ENCODE measurements at places on chromosomes 5 and 9. TPM values are rescaled to one million over a fixed set of nuclear protein-coding genes. Genes with fewer than 3 reads are reported as not detected.
A peak's percentile ranks its signal among the peaks of the same experiment; 100 is the strongest.

- H3K27me3 ChIP-seq, result no peaks in the 10 kb centered on the region
- no peak overlapping the region for H3K4me3 ChIP-seq
- no peak for DNase-seq
- H3K27ac ChIP-seq, result no peak overlapping the region
Measured at GRCh38 chr5:97955450-97955849, 772.4 kb upstream of the RIOK2 start.

GRCh38 chr5:177089825-177090641 lies 3.3 kb downstream of the FGFR4 start:
- H3K4me1 ChIP-seq, result peaks cover 35% of the 10 kb centered on the region
- no peaks in the 10 kb centered on the region for H3K27me3 ChIP-seq
- peak overlapping the region; percentile 69 for H3K27ac ChIP-seq
- H3K4me3 ChIP-seq, result peak overlapping the region; percentile 70
- no peak for DNase-seq
- H3K36me3 ChIP-seq, result peaks cover 13% of the 10 kb centered on the region

DNA sequence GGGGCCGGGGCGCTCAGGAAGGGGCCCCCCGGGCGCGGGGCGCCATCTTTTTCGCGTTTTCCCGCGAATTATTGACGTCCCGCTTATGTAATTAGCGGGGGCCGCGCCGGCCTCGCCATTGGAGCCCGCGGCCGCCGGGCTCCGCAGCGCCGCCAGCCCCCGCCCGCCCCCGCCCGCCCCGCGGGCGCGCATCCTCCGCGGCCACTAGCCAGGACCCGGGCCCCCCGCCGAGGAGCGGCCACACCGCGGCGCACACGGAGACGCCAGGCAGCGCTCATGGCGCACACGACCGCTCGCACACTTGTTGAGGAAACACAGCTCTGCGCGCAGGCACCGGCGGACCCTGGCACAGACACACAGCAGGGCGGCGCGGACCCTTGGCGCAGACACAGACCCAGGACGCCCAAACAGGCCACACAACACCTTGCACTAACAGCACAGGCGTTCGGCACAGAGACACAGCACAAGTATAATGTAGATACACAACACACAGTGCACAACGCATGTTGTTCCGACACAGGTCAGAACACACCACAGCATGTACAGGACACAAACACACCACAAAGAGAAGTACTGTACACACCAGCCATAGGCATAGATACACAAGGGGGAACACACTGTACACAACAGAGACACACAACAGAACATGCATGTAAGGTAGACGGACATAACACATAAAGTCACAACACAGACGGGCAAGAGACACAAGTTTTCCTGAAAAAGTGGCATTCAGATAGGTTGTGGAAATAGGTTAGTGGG lies 467 bp upstream of the PHF19 start:
- H3K36me3 ChIP-seq, result no peaks in the 10 kb centered on the region
- H3K4me3 ChIP-seq, result peak overlapping the region; percentile 89
- H3K27ac ChIP-seq, result peak overlapping the region; percentile 75
- DNase-seq, result peak; percentile 47
- peaks cover 14% of the 10 kb centered on the region for H3K4me1 ChIP-seq

- no peak for DNase-seq
- no peaks in the 10 kb centered on the region for H3K27me3 ChIP-seq
- no peak overlapping the region for H3K4me3 ChIP-seq
- peaks cover 4% of the 10 kb centered on the region for H3K4me1 ChIP-seq
- H3K27ac ChIP-seq, result no peak overlapping the region
Measured at GRCh38 chr5:60026161-60026560, 132.6 kb upstream of the PDE4D start.

DNA sequence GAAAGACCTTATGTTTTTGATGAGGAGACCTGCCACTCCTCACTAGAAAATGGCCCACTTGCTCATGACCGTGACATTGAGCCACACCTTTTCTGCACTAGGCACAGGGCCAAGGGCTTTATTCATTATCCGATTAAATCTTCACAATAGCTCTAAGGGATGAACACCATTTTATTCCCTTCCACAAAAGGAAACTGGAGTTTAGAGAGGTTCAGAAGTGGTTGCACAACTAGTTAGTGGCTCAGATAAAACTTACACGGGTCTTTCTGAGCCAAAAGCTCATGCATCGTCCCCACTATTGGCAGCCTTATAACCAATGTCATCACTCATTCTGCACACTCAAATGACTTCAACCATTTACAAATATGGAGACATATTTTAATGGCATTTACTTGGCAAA lies 39.4 kb downstream of the SUSD1 start:
- peaks cover 28% of the 10 kb centered on the region for H3K36me3 ChIP-seq
- no peaks in the 10 kb centered on the region for H3K27me3 ChIP-seq
- no peak for DNase-seq
- no peaks in the 10 kb centered on the region for H3K4me1 ChIP-seq
- H3K4me3 ChIP-seq, result no peak overlapping the region

Gene GRIN1
- total RNA-seq, result 0.77 TPM

Gene TRIM14
- total RNA-seq, result 3.1 TPM
